RKO (cell line): ENCODE measurements at places on chromosomes 16 and 17.

DNA sequence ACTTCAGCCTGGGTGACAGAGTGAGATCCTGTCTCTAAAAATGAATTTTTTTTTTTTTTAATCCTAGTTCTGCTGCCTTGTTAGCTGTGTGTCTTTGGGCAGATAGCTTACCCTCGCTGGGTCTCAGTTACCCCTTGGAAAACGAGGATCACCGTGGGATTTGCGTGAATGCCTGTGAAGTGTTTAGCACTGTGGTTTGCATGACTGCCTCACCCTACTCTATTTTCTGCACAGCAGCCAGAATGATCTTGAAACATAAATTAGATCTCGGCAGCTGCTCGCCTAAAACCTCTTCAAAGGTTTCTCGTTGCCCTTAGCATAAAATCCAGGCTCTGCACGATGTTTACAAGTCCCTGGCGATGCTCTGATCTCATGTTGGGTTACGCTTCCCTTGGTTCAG, 71.2 kb upstream of the GRIN2A start:
- DNase-seq, result no peak

- DNase-seq, result no peak
Measured at GRCh38 chr17:59872351-59872750, 20.4 kb downstream of the TUBD1 start.

GRCh38 chr16:75104836-75105235, 11.7 kb downstream of the LDHD start:
- DNase-seq, result no peak

DNA sequence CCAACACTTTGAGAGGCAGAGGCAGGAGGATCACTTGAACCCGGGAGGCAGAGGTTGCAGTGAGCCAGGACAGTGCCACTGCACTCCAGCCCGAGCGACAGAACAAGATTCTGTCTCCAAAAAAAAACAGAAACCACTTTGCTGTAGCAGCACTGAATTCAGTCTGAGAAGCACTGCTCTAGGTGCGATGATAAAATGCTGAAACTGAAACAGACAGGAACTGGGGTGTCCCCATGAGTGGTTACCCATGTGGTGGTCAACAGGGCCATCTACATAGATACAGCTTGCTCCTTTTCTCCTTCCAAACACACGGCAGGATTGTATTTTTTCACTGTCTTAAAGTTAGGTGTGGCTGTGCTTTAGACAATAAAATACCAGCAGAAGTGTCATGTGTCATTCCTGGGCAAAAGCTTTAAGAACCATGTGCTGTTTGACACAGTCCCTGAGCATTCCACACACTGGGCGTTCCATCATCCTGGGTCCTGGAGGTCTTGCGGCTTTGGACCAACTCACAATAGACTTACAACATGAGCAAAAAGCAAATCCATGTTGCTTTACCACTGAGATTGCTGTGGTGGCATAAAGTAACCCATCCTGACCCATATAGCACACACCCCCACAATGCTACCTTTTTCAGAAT, 11.5 kb downstream of the GAS7 start:
- DNase-seq, result no peak

DNA sequence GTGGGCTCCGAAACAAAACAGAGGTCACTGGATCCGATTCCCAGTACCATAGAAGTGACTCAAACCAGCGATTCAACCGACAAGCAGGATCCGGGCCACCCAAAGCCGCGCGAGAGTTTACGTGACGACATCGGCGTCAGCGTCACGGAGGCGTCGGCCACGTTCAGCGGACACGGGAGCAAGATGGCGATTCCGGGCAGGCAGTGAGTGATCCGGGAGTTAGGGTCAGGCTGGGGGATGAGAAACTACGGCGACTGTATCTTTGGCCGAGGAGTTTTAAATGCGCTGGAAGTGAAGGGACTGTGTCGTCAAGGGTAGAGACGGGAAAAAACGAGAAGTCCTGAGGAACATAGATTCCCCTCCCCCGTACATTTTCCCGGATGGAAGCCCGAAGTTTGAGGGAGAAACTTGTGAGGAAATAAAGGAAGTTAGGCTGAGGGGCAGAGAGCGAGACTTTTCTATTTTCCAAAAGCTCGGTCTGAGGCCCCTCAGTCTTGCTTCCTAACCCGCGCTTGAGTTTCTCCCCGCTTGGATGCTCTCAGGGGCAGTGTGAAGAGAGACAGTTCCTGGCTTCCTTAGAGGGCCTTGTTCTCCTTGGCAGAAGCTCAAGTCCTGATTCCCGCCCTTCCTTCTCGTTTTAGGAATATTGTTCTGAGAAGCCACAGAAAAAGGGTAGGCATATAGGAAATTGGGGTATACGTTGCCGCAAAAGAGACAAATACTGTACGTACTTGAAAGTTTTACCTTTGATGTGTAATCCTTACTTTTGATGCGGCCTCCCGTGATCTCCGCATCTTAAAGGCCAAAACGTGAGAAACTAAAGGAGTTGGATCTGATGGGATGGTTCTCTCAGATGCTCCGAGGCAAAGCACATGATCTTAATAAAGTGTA, at the start of gene NSRP1:
NSRP1 (plus strand) TSS at position 156 of the 891 bp plus-strand sequence; CDS start at position 184, 28 bp downstream.
- peak; percentile 96 for DNase-seq

DNA sequence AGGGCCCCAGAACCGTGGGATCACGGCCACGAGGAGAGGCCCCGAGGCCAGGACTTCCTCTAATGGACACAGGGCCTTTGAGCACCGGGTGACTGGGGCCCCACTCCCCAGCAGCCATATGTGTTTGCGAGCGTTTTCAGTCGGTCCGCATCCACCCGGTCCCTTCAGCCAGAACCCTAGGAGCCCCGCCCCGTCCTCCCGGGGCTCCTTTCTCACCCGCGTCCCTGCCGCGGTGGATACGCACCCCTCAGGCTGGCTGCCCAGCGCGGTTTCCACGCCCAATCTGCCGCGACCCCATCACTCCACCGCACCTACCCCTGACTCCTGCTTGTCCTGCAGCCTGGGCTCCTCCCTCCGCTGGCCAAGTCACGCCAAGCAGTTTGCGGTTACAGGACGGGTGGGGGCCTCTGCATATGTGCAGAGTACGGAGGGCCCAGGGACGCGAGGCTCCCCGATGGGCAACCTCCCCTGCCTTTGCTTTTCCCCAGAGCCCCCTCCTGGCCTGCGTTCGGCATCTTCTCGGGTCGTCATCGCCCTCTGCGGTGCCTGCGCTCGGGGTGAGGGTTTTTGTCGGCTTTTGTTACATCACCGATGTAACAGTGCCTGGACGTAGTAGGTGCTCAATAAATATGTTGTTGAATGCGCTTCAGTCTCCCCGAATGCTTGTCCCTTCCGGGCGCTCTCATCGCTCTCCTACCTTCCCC, 1.0 kb upstream of the TTYH2 start:
- DNase-seq, result no peak

DNA sequence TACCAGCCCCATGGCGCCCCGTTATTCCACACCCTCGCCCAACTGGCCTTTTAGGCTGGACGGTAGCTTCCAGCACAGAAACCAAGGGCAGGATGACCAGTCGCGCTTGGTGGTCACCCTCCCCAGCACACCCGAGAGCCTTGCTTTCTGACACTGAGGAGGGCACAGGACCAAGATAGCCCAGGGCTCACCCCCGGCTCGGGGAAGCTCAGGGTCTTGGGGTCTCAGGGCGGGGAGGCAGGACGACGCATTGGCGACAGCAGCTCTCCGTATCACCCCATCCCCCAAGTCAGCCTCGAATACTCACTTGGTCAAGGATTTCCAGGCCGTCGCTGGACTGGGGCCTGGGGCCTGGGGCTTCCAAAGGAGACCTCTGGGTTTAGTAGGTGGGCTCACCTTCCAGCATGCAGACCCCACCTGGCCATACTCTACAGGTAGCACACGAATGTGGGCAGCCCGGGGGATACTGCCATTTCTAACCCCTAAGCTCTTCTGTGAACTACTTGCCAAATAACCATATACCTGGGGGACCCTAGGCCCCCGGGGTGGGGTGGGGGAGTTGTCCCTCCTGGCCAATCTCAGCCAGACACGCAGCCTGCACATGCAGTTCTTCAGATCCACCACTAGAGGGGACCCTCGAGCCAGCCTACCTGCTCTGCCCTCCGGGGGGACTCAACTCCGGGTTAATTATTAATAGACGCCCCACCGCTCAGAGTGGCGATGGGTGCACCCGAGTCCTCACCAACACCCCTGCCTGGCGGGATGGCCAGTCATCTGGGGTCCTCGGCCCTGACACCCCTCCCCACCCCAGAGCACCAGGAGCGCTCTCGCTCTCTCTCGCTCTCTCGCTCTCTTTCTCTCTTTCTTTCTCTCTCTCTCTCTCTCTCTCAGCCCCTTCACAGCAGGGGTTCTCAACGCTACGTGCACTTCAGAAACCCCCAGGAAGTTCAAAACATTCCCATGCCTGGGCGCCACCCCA, 30.0 kb downstream of the TBC1D16 start:
- DNase-seq, result peak; percentile 47

- DNase-seq, result peak; percentile 37
Measured at GRCh38 chr17:81440511-81441244, 45.4 kb downstream of the BAHCC1 start.

DNA sequence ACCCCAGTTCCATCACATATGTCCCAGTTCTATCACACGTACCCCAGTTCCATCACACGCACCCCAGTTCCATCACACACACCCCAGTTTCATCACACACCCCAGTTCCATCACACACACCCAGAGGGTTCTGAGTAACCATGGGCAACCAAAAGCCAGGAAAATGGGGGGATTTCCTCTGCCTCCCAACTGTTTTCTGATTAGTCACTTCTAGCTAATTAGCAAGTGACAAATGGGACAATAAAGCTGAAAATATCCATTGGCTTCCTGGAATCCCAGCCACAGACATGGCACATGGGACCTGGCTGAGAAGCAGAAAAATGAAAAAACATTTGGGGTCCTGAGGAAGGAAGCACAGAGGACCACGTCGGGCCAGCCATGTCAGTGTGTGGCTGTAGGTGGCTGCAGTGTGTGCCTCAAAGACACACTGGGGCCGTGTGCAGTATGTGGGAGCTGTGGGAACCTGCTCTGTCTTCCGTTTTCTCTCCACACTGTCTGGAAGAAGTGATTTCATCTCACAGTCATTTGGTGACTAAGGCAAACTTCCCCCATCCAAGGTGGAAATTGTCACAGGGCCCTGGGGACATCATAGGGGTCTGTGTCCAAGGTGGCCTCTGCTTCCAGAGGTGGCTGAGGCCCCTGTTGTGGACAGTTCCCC, 106.7 kb downstream of the CMIP start:
- peak; percentile 34 for DNase-seq

DNA sequence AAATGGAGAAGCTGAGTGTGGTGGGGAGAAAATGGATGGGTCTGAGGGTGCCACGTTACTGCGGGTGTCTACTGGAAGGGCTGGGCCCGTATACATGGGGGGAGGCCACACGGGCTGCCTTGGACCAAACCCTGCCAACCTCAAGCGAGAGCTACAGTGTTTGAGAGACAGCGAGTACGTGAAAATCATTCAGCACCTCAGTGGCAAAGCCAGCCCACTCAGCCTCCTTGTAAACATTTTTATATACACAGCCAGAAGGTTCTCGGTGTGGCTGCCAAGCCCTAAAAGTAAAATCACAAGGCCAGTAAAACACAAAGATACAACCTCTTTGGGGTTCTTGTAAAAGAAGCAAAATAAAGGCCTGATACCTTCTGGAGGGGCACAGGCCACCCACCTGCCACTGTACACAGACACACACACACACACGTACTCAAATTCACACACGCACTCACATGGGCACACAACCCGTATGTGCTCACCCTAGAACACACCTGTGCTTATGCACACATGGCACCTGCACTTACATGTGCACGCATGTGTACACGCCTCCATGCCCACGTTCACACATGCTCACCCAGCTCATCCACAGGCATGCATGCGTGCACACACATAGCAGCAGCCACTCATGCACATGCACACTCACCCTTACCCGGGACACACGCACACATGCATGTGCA, 102.8 kb downstream of the GSG1L start:
- DNase-seq, result no peak

DNA sequence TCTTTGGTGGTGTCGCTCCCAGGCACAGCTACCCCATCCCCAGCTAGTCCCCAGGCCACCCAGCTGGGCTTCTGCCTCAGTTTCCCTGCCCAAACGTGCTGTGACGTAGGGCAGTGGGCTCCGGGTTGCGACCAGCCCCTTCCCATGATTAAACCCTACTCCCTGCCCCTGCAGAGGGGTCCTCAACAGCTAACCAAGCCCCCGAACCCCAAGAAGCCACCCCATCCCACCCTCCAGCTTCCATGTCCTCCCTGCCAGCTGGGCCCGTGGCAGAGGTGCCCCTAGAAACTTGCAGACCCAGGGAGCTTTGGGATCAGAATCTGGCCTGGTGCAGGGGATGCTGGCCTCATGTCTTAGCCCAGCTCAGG, 879 bp upstream of the NTN3 start:
- no peak for DNase-seq

DNA sequence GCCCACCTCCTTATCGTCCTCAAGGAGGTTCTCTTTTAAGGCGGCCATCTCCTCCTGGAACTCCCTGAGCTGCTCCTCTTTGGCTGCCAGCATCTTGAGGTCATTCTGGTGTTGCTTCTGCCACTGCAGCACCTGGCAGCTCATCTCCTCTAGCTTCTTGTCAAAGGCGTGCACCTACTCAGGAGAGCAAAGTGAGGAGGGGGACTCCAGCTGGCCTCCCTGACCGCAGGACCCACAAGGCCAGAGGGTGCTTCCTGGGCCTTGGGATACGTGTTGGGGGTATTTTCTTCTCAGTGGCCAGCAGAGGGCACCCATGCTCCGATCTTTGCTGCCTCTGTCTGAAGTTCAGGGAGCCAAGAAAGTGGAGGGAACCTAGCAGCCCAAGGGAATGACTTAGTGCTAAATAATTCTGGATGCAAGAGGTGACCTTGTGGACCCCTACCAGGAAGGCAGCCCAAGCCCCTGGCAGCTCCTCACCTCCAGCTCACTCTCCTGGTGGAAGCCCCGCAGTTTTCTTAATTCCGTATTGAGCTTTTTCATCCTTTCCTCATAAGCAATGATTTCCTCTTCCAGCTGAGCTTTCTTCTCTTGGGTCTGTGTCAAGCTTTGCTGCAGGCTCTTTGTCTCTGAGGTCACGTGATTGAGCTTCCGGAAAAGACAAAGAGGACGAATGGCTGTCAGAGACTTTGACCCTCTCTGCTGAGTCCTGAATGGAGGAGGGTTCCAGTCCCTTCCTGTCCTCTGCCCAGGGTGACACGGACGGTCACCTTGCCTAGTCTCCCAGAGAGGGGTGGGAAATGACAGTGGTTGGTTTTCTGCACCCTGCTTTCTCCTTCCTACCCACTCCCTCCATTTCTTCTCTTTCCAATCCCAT, 31.4 kb downstream of the DHX38 start:
- peak; percentile 71 for DNase-seq

DNA sequence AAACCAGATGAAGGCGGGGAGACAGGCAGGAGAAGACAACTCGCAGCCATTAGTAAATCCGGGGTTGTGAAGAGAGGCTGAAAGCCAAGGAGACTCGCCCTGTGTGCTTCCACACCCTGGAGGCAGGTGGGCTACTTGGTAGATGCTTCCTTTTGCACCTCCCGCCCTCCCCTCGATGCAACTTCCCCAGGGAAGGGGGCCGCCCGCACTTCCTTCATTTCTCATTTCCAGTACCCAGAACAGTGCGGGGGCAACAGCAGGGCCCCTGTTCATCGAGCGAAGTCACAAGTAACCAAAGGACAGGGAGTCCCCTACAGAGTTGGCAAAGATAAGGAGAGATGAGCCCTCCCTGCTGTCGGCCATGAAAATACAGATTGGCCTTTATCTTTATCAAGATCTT, 25.0 kb downstream of the CCDC40 start:
- DNase-seq, result no peak
